Activated CD4-positive, alpha-beta T cell treated with anti-CD3 and anti-CD28 coated beads, Interleukin-2, Interleukin-4, amounts not matched to agents 100 ng/mL and 50 ng/mL, durations not matched to agents 16 hours and 8 hours (primary cell): ENCODE measurements at places on chromosomes 4 and X.

DNA sequence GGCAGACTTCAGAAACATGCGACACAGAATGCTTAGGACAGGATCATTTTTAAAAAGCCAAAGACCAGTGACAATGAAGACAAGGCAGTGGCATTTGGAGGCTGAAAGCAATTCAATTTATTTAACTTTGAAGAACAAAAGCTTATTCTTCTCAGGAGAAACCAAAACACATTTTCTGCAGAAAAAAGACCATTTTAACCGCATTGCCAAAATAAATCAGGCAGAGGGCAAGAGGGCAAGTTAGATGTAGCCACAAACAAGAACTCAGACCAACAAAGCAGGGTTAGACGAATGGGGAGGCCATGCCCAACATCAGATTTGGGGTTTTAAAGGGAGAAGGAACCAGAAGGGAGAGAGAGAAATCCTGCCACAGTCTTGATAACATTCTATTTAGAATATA lies 58.9 kb downstream of the RELL1 start:
- DNase-seq = no peak

GRCh38 chrX:134706138-134706537 lies 47.9 kb upstream of the PLAC1 start:
- DNase-seq = no peak

DNA sequence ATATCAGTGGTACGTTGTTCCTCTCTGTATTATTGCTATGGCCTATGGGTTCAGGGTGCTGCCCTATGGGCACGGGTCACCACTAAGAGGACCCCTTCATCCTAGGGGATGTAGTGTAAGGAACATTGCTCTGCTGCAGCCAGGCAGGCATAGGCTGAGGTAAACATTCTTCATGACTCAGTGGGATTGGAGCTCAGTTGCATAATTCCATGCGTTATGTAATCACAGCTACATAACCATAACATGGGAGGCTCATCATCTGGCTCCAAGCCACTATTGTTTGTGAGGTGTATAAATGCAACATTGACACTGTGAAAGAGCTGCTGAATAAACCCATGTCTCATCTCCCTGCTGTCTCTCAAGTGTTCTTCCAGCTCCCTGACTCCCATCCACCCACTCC lies 375.2 kb downstream of the MAGEE1 start:
- no peak for DNase-seq

- no peak for DNase-seq
These were observed 300.9 kb downstream of the BCOR start for GRCh38 chrX:39796856-39797255.

- DNase-seq = no peak
These were observed 607 bp upstream of the DKC1 start for GRCh38 chrX:154761977-154762536.

DNA sequence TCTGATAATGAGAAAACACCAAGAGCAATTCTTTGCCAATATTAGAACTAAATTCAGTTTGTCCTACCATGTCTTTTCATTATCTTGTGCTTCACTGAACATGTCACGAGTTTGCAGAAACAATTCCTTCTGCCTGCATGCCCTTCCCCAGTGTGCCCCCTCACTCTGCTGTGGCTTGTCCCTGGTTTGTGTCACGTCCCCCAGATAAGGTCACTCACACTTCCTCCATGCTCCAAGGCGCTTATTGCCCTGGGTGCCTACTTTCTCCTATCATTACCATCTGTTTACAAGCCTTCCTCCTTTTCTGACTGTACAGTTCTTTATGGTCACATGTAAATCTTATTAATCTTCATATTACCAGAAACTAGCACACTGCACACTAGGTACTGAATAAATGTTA lies 394.1 kb downstream of the KCNIP4 start:
- no peak for DNase-seq

GRCh38 chrX:374596-374995 lies 12.1 kb downstream of the PPP2R3B start:
- no peak for DNase-seq

GRCh38 chrX:154436374-154436982 lies 476 bp upstream of the GDI1 start:
- DNase-seq = peak; percentile 22

DNA sequence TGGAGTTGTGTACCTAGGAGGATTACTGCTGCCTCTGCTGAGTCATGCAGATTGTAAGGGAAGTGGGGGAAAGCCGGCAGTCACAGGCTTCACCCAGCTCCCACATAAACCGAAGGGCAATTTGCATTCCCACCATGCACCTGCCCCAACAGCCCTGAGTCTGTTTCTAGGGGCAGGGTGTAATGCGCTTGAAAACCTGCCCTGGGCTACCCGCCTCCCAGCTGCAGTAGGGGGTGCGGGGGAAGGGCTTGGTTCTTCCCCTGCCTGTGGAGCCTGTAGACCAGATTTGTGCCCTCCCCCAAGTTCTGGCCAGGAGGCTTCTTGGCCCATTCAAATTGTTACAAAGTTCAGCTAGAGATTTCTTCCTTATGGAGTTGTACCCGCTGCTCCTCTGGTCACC lies 269.2 kb upstream of the DDX53 start:
- no peak for DNase-seq

- no peak for DNase-seq
These were observed 113.7 kb downstream of the MANBA start for GRCh38 chr4:102647117-102647516.

GRCh38 chr4:119020158-119020557 lies 115.5 kb upstream of the MYOZ2 start:
- DNase-seq = no peak

DNA sequence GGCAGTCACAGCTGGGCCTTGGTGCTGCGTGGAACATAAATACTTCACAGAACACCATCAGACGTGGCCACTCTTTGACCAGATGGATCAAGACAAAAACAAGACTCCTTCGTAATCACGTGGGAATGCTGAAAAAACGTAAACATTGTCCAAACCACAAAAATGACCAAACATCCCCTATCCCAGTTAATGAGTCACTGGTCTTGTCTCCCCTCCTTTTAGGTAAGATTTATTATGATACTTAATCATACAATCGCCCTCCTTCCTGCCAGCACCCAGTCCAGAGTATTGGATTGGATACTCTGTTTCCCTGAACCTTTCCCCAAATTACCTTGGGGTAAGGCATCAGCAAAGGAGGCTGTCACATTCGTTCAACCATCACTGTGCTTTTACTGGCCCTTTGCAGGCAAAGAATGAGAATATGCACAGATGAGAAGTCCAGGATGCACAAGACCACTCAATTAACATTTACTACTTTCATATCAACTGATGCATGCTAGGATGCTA lies 601 bp upstream of the TCEANC start:
- no peak for DNase-seq

DNA sequence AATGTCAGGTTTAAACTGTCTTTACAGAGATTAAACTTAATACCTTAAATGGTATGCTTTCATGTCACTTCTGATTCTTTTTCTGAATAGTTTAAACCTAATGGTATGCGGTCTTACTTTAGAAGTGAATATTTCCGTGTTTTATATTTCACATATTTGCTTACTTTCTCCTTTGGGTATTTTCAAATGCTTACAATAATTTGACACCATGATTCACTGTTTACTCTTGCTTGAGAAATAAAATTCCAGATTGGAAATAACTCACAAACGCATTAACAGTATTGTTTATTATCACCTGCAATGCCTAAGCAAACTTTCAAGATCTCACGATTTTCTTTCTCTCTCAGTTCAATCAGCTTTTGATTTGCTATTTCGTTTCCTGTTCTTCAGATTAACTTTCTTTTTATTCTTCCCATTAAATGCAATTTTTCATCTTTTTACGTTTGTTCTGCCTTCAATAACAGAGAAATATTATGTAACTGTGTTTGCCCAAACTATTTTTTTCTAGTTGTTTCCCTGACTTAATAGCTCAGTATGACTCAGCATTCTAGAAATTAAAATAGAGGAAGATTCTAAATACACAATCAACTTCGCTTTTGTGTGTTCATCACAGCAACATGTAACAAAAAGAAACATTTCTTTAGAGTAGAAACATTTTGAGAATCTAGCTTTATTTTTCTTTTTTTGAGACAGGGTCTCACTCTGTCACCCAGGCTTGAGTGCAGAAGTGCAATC lies 955.5 kb upstream of the PRKX start:
- DNase-seq = no peak

DNA sequence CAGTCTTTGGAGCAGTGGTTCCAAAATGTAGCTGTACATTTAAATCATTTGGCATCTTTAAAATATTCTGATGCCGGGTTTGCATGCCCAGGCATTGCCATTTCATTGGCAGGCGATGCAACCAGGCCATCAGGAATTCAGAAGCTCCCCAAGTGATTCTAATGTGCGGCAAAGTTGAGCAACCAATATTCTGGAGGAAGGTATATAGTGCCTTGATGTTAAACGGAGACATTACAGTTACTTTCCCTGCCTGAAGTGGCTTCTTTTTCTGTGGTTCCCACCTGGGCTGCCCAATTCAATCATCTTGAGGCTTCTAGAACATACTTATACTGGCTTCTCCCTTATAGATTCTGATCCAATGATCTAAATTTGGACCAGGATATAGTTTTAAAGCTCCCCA lies 68.7 kb upstream of the PGM2 start:
- DNase-seq = no peak

DNA sequence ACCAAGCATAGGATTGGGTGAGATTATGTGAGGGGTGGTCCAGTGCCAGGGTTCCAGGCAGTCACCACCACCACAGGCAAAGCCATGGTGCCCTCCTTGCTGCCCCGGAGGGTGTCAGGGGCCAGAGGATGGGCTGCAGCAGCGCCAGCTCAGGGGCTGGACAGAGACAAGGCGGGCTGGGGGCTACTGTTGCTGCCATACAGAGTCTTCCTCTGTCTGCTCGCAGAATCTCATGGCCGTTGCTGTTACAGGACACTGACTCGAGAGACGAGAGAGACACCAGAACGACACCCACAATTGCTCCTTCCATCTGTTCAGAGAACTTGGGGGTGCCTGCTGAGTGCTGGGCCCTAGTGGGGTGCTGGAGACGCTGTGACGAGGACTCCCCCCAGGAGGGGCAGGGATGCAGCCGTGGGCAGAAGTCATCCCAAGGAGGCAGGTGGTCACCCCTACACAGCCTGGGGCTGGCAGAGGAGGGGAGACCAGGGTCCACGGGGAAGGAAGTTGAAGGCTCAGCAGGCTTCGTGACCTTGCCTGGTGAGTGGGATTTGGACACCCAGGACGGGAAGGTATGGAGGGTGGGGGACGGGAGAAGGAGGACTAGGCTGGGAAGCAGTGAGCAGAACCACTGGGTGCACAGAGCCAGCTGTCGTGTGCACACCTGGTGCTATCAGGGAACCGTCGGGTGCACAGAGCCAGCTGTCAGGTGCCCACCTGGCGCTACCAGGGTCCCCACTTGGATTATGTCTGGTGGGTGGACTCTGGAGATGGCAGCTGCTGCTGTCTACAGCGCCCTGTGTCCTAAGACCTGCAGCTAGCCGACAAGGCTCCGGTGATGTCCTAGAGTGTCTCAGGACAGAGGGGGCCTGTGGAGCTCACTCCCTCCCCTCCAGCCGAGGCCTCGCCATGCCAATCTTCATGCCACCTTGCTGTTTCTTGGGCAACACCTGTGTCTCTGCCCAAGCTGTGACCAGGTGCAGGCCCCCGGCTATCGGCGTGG lies 43.9 kb upstream of the HMX1 start:
- DNase-seq = no peak

- DNase-seq = no peak
These were observed 105.9 kb upstream of the ZFP42 start for GRCh38 chr4:187889651-187890050.

- DNase-seq = no peak
These were observed 2.4 kb downstream of the ZFYVE28 start for GRCh38 chr4:2415881-2416563.

- no peak for DNase-seq
These were observed 92.6 kb downstream of the CCSER1 start for GRCh38 chr4:90219822-90220221.

- DNase-seq = no peak
These were observed 622.9 kb upstream of the DIPK2B start for GRCh38 chrX:45823536-45823935.

DNA sequence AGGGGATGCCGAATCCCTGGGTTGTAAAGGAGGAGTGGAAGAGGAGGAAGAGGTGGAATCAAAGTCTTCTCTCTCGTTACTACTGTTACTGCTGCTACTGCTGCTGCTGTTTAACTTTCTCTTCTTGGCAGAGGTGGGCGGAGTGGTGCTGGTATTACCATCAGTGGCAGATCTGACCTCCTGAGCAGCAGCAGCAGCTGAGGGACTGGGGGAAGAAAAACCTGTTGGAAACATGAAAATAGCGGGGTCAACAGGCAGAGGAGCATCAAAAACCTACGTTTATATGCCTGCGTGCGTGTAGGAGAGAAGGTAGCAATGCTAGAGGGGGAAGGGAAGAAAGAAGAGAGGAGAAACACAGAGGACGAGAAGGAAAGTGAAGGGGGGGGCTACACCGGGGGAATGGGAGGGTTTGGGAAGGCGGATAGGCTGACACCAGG lies 339 bp downstream of the CUL4B start:
- DNase-seq = peak; percentile 26

- no peak for DNase-seq
These were observed 64.5 kb upstream of the CHRNA9 start for GRCh38 chr4:40270609-40271008.

GRCh38 chrX:11996810-11997209 lies 141.5 kb upstream of the FRMPD4 start:
- DNase-seq = no peak

DNA sequence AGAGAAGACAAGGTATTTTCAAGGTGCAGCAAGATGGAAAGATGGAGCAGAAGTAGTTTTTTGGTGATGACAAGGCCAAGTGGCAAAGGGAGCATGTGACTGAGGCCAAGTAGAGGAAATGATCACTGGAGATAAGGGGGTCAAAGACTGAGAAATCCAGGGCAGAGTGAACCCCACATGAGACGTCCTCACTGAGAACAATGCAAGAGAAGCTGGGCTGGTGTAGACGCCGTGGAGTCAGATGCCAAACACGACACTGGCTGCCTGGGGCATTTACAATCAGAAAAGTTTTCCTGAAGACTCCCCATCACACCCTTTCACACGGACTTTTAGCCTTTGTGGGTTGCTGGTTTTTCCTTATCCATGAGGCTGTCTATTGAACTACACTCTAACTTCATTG lies 69.3 kb downstream of the FAM184B start:
- no peak for DNase-seq

DNA sequence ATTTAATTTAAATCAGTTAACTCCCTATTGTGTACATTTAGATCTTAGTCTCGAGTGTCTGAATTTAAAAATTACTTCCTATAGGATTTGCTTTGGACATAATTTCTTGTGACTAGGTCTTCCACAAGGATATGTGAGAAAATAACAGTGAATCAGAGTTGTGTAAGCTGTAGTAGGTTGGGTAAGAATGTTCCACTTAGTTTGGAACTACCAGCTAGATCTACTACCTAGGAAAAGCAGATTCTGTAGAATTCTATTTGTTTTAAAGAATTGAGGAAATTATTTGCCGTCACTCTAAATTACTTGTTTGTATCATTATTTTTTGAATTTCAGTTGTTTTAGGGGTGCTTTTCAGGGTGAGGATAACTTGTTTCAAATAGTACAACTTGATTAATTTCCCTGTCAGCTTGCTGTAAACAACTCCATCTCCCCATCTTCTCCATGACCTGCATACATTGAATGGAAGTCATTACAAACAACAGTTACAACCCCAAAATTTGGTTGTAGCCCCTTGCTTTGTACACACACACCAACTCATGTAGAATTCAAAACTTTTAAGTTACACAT lies 1.3 kb downstream of the MTHFD2L start:
- no peak for DNase-seq

GRCh38 chr4:40940756-40941155 lies 191.0 kb downstream of the NSUN7 start:
- no peak for DNase-seq

GRCh38 chr4:145735347-145735675 lies 55.4 kb downstream of the C4orf51 start:
- DNase-seq = no peak

GRCh38 chr4:128388352-128388630 lies 100.7 kb upstream of the PGRMC2 start:
- DNase-seq = no peak
